ENCODE measurements at places on chromosomes 16 and 17. TPM values are rescaled to one million over a fixed set of nuclear protein-coding genes. Genes with fewer than 3 reads are reported as not detected.

Gene KRTAP4-6
- not detected for polyA plus RNA-seq

Gene MYH13
- not detected for polyA plus RNA-seq

Gene TMEM88
- not detected for polyA plus RNA-seq

Gene SMIM36
- not detected for polyA plus RNA-seq

Gene SAP30BP
- 72.3 TPM for polyA plus RNA-seq

Gene TRPV2
- 57.9 TPM for polyA plus RNA-seq

Gene NPIPA3
- polyA plus RNA-seq = not detected

Gene TNP2
- not detected for polyA plus RNA-seq

Gene KRTAP4-3
- not detected for polyA plus RNA-seq

Gene KCNAB3
- polyA plus RNA-seq = 0.15 TPM

Gene CIAO2B
- 69.0 TPM for polyA plus RNA-seq

Gene STH
- not detected for polyA plus RNA-seq

All from naive B cell (primary cell).